OCI-LY7 (cell line): ENCODE measurements at places on chromosomes 3 and 15.

DNA sequence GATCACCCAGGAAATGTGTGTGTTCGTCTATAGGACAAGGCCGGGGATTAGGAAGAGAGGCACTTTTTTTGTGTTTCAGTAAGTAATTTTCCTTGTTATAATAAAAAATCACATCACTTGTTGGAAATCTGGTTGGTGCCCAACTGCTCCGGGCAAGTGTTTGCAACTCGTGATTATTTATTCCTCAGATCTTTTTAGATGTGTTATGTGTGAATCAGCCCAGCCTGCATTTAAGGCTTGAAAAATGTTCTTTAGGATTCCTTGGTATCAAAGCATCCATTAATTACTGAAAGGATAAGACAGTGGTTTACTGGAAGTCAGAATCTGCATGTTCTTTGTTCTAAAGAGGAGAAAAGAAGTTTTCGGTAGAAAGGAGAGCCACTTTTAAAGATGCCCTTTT, 345.6 kb downstream of the FEZF2 start:
- no peak for DNase-seq

GRCh38 chr3:155995525-155996370, 124.6 kb upstream of the KCNAB1 start:
- peak; percentile 22 for DNase-seq

- no peak for DNase-seq
Observed at GRCh38 chr15:35748105-35748504, 202.1 kb upstream of the DPH6 start.

DNA sequence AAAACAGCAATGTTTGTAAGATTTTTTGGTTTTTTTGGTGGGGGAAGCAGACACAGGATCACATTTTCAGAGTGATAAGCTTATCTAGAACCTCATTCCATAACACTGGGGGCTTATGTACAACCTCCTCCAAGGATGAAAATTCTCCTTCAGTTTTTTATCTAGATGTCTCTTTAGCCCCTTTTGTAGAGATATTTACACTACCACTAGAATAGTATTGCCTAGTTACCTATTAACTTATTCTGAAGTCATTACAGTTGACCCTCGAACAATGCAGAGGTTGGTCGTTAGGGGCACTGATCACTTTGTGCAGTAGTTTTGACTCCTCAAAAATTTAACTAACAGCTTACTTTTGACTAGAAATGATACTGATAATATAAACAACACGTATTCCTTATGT, 32.8 kb downstream of the IFT57 start:
- DNase-seq = no peak
